GM10248 (cell line): ENCODE measurements at places on chromosomes 6 and 20.
A peak's percentile ranks its signal among the peaks of the same experiment; 100 is the strongest.

DNA sequence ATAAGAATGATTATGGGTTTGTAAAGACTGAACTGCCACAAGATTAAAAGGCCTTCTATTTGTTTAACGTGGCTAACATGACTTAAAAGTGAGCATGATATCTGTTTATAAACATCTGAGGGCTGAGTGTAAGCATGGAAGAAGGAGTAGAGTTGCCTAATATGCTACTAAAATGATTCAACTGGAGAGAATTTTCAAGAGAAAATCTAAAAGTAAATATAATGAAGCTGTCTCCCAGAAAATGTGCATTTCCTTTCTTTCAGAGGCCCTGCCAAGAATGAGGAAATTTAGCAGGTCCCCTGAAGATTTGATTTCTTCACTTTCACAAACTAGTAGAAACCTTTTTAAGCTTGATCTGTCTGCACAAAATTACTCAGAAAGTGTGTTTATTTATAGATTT lies 4.2 kb upstream of the EYA4 start:
- DNase-seq = no peak

DNA sequence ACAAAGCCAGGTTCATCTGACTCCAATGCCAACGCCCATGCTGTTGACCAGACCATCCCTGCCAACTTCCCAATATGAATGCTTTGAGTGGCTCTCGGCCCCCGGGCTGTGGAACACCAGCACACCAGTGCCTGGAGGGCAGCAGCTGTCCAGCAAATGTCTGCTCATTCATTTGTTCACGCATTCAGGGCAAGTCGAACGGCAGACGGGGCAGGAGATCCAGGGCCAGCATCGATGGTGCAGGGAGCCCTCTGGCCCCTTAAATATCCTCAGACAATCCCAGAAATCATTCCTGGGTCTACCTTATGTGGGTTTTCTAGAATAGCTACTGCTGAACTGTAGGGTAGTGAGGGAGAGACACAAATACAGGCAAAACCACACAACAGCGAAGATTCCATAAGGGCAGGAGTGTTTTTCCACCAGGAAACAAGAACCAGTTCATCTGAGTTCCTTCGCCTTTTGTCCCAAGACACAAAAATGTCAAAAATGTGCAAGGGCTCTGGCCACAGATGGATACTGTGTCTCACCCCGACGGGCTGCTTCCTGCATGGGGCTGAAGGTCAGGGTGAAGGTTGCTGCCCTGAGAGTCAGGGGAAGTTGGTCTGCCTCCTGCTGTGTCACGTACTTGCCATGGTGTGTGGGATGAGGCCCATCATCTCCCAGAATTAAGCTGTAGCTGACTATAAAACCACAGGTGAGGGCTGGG lies 15.5 kb downstream of the RIPOR3 start:
- DNase-seq = no peak

DNA sequence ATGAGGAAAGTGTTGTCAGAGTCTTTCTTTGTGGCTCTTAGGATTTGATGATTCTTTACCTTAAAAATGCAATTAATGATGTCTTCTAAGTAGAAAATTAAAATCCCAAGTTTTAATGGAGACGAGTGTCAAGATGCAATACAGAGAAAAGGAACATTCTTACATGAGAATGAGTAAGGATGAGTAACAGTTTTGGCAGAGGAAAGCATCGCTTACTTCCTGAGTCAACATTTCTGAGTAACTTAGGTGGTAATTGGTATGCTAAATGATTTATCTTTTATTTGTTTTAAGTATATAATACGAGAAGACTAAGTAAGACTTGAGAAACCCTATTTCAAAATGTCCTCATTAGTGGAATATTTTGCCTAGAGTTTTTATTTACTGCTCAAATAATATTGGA lies 101.3 kb downstream of the RTN4IP1 start:
- no peak for DNase-seq

GRCh38 chr6:142944124-142945048 lies 590 bp downstream of the HIVEP2 start:
- DNase-seq = peak; percentile 70

GRCh38 chr6:26342106-26343004 lies 22.6 kb upstream of the BTN3A2 start:
- no peak for DNase-seq

DNA sequence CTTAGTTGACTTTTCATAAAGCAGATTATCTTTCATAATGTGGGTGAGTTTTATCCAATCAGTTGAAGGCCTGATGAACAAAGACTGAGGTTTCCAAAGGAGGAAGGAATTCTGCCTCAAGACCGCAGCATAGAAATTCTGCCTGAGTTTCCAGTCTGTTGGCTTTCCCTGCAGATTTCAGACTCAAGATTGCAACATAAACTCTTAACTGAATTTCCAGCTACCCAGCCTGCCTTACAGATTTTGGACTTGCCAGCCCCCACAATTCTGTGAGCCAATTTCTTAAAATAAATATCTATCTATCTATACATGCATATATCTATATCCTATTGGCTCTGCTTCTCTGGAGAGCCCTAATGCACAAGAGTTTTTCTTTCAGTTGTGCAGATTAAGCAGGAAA lies 57.3 kb upstream of the SMLR1 start:
- no peak for DNase-seq

DNA sequence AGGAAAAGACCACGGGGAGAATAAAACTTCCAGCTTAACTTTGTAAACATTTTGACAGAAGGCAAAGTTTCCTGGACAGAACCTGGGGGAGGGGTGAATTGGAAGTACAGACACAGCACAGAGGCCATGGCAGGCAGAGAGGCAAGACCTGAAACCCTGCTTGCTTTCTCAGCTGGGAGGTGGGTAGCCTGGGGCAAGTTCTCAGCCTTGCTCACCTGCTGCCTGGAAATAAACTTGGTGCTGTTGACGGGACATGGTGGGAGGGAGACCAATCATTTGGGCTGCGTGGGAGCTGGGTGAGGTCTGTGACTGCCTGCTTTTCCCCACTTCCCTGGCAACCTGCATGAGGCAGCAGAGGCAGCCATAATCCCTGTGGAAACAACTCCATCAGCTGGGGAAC lies 221.3 kb downstream of the MOXD1 start:
- no peak for DNase-seq

DNA sequence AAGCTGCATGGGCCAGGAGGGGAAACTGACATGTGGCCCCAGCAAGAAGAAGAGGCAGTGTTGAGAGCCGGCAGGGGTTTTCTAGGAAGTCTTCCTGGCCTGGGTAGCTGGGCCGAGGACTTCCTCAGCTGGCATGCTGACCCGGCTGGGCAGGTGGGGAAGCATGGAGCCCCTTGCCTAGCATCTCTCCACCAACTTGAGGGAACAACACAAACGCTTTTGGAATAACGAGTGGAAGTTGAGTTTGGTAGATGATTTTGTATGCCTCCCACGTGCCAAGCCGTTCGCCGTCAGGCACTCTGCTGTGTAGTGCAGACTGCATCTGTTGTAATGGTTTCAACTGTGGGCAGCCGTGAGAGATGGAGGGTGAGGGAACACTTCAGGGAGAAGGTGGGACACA lies 7.3 kb downstream of the TMEM181 start:
- no peak for DNase-seq

DNA sequence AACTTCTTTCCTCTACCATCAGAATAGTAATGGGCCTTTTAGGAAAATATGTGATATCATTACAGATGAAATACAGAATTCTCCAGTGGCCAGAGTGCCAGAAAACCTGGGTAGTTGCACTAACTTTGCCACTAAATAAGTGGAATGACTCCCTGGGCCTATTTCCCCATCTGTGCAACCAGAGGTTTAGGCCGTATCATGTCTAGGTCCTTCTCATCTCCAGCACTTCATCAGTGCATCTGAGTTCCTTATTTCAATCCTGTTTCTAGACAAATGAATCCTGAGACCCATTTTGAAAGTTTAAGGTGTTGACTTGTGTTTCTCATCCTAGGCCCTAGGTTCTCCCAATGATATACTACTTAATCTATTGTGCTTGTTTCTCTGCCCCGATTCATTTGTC lies 236.2 kb downstream of the CD83 start:
- no peak for DNase-seq

DNA sequence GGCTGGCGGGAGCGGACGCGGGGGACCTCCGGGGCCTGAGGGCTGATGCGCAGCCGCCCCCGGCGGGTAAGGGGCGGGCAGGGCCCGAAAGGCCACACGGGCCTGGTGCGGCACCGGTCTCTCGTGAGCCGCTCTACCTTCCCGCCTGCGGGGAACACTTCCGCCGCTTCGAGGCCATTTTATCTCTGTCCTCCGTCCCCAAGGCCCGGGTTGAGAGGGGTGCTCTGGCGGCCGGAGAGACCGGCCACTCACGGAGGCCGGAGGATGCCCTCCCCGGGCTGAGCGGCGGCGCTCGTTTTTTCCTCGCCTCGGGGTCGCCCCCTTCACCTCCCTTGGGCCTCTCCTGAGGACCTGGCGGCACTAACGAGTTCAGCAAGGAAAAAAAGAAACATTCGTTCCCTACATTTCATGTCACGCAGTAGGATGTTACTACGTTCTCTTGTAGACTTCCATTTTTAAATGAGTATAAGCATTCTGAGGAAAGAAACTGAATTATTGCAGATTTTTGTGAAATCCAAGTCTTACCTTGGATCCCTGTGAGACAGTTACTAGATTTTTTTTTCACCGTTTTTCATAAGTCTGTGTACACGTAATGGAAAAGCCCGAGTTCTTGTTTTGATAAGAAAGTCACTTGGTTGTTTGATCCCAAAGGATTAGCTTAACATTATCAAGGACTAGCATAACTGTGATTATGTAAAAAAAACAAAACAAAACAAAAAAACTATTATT lies 575 bp downstream of the WTAP start:
- DNase-seq = peak; percentile 57

DNA sequence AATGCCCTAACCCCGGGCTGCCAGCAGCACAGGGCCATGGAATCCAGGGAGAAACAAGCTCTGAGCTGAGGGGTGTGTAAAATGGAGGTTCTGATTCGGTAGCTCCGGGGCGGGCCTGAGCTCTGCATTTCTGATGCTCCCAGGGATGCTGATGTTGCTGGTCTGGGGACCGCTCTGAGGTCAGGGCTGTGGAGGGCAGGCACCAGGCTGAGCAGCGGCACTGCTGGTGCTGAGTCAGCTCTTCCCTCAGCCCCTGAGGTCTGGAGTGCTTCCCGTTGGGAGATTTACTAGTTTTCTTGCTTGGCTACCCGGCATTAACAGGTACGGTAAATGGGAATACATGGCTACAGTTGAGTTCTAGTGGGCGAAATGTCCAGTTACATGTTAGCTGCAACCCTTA lies 18.6 kb upstream of the CST3 start:
- no peak for DNase-seq

- no peak for DNase-seq
Measured at GRCh38 chr6:18629571-18629970, 242.4 kb downstream of the RNF144B start.

DNA sequence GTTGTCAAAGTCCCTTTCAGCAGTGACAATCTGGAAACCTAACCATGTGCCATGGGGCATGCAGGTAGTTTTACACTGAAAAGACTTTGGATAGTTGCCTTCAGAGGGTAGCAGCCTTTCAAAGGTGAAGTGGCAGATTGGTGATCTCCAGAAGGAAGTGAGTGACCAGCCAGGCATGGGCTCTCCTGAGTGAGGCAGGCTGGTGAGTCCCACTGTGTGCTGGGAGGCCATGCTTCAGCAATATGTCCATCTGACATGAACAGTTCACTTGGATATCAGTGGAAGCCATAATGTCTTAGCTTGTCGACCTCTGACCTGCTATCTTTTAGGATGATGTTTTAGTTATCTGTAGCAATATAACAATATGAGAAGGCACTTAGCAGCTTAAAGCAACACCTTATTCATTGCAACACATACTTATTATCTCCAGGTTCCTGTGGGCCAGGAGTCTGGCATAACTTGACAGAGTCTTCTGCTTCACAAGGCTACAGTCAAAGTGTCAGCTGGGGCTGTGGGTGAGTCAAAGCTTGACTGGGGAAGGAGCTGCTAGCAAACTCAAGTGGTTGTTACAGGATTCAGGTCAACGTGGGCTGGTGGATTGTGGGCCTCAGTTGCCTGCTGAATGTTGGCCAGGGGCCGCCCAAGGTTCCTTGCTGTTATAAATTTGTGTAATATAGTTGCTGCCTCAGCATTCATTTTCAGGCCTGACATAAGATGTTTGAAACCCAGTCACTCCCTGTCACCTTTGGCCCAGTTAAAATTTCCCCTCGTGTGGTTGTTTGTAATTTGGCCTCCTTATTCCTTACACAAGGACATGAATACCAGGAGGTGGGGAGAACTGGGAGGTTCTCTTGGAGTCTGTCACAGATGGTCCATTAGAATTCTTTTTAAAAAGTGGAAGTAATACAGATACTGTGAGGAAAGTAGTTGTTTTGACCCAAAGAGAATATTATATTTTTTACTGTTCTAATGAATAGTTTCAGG lies 100.2 kb downstream of the UST start:
- no peak for DNase-seq

DNA sequence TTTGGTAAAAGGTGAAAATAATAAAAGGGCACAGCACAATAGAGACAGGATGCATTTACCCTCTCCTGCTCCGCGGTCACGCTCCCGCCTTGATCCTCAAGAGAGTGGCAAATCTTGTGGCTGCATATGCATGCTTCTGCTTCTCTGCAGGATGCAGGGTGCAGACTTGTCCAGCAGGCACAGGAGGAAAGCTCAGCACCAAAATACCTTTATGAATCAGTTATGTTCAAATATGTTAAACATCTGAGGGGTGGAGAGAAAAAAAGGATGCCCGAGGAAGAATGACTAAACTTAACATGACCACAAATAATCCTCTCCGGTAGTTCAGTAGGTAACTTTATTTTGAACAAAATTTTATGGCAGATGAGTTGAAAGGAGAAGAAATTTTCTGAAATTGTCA lies 366.1 kb upstream of the SOX4 start:
- DNase-seq = no peak

DNA sequence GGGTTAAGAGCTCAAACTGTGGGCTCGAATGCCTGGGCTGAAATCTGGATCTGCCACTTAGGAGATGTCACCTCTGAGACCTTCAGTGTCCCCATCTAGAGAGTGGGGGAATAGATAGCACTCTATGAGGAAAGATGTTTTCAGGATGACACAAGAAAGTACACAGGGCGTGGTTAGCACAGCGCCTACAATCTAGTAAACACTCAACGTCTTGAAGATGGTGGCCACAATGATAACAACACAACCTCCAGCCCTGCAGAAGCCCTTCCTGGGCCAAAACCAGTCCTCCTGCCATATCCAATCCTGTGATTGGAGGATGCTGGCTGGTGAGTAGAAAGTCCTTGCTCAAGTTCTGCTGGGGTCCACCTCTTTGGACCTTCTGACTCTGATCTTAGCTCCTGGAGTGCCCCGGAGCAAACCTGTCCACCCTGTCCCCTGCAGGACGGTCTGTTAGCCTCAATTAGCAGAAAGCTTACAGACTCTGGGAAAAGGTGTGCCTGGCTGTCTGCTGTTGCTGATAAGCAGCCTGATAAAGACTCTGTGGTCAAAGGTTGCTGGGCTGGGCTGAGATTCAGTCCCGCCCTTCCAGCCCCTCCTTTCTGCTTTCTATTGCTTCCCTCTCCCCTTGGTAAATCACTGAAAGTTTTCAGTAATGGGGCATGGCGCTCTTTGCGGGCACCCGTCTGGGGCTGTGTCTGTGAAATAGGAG lies 8.2 kb downstream of the EDN3 start:
- no peak for DNase-seq

DNA sequence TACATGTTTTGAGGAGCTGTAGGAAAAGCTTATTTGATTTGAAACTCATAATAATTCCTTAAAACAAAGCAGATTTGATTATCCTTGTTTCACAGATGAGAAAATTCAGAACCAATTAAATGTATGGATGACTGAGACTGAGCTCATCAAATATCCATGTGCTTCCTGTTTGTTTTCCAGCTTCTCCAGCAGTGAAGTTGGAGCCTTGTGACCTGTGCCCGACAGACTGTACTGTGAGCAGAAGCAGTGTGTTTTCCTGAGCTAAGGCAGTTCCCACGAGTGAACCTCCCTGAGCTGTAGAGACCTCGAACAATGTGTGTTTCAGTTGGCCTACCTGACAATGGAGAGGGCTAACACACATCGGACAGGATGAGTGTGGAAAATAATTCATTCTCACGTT lies 599.5 kb upstream of the NRSN1 start:
- DNase-seq = no peak
